ENCODE measurements at places on chromosomes 7 and 10.

DNA sequence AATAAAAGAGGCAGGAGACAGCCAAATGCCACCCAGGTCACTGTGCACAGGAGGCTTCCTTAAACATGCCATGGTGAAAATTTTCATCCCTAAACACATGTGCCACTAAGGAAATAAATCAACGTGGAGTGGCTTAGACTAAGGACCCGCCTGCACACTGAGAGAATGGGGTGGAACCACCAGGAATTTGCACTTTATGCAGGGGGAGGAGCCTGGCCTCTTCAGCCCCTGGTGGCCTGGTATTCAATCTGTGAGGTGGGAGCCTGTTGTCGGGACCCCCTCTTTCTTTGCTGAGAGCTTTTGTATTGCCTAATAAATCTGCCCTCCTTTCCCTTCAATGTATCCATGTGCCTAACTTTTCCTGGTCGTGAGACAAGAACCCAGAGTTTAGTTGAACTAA, 204.6 kb upstream of the NRP1 start:
- no peak for DNase-seq

GRCh38 chr7:156038345-156038744, 226.1 kb upstream of the SHH start:
- DNase-seq = no peak

DNA sequence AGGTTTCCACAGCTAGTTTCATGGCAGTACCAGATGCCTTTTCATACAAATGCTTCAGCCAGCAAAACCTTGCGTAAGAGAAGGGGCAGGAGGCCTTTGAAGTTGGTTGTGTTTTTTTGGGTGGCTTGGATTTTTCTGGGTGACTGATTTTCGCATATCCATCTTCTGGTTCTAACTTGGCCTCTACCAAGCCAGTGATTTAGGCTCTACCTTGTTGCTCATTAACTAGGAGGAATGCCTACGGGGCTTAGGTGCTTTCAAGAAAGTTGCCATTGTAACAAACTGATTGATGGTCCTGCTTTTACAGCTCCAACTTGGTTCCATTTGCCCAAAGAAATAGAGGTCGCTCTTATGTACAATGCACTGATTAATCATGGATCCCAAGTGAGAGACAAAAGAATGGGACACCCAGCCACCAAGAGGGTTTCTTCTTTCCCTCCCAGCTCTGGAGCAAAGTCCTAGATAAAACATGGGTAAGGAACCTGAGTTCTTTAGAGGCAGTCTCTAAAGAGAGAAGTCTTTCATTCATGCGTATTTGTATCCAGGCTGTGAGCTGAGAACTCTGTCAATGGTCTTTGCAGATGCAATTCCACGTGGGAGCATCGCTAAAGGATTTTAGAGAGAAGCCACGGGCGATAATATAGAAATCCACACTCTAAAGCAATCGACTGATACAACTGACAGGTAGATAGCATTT, 92.1 kb upstream of the FGFR2 start:
- DNase-seq = no peak

- no peak for DNase-seq
Observed at GRCh38 chr10:120575411-120575810, 118.4 kb downstream of the PLPP4 start.

GRCh38 chr10:104043185-104043830, 42.4 kb downstream of the COL17A1 start:
- DNase-seq = no peak

DNA sequence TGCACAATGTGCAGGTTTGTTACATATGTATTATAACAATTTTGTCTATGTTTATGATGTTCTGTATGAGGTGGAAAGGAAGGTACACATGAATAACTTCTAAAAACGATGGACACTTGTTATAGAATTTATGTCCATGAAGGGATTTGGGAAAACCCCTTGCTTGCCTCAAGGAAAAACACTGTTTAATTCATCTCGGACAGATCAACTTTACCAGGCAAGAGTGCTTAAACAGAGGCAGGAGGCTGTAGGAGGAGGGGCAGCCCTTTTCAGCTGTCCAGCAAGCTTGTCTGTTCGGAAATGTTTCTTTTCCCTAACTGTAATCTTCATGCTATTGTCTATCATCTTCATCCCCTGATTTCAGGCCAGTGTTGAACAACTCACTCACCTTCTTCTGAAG, 200.9 kb downstream of the CDC14C start:
- DNase-seq = no peak

DNA sequence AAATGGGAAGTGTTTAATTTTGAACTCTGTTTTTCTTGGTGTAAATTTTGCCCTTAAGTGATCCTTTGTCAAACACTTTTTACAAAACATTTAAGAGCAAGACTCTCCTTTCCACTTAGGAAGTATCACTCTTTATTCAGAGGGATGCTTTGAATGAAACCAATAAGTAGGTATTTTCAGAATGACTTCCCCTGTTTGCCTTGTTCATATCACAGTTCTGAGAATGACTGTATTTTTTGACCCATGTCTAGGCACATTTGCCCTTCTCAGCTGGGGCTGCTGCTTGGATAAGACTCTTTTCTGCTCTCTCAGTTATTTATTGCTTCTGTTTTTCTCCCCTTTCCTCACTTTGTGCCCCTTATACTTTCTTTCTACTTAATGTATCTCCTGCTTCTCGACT, 98.2 kb downstream of the CCNY start:
- no peak for DNase-seq

- DNase-seq = no peak
Observed at GRCh38 chr7:29190349-29191045, 4.1 kb upstream of the CHN2 start.

GRCh38 chr10:88765816-88766215, 6.0 kb downstream of the LIPN start:
- no peak for DNase-seq

GRCh38 chr7:75953431-75953830, 38.5 kb downstream of the POR start:
- no peak for DNase-seq

GRCh38 chr7:74398426-74398825, 55.3 kb upstream of the GTF2IRD1 start:
- DNase-seq = no peak

DNA sequence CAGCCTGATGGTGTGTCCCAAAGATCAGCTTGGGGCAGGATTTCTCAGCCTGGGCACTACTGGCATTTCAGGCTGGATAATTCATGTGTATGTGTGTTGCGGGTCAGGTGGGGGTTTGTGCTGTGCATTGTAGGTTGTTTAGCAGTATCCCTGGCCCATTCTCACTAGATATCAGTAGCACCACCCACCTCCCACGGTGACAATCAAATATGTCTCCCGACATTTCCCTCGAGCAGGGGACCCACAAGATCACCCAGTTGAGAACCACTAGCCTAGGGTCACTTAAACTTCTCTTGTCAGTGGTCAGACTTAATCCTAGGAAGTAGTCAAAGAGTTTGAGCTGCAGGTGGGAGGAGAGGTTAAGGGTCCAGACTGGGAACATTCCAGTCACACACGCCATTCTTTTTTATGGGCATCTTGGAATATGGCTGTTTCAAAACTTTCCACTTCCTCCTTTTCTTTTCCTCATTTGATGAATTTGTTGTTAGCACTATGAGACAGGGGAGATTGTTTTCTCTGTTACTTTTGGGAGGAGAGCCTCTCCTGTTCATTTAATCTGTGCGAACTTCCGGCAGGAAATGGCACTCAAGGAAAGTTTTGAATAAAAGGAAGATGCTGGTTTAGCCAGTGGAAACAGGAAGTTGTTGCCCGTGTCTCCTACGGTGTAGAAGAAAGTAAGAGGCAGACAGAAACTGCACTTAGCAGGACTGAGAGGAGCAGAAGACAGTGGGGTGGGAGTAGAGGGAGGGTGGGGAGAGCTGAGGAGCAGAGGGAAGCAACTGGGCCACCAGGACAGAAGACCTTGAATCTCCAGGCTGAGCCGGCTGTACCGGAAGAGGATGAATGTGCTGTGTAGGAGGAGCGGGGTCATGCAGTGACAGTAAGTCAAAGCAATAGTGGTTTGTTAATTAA, 17.6 kb upstream of the EXOC6 start:
- DNase-seq = peak; percentile 58

DNA sequence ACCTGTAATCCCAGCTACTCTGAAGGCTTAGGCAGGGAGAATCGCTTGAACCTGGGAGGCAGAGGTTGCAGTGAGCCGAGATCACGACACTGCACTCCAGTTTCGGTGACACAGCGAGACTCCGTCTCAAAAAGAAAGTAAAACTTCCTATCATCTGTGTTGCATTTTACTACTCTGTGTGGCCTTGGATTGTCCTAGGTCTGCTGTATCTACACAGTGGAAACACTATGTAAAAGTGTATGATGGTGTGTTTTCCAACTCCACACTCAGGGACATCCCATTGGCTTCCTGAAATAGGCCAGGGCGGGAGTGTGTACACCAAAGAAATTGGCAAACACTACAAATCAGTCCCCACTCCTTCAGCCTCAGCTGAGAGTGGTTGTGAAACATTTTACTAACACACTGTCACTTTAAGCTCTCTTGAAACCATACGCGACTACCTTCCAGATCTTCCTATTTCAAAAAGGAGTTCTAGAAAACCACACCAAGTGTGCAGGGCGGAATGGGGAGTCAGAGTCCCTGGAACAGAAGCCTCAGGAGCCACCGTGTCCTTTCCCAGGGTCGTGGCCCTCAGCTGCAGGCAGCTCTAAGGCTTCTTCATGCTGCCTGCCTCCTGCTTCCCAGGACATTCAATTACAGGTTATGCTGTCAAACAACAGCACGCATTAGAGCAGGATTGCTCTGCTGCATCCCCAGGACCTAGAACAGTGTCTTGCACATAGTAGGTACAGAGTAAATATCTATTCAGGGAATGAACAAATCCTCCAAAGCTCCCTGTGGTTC, 275.4 kb downstream of the PARD3 start:
- DNase-seq = no peak

- DNase-seq = no peak
Observed at GRCh38 chr10:87079106-87079836, 15.4 kb downstream of the GLUD1 start.

- peak; percentile 39 for DNase-seq
Observed at GRCh38 chr7:132609222-132609621, 33.0 kb upstream of the PLXNA4 start.

DNA sequence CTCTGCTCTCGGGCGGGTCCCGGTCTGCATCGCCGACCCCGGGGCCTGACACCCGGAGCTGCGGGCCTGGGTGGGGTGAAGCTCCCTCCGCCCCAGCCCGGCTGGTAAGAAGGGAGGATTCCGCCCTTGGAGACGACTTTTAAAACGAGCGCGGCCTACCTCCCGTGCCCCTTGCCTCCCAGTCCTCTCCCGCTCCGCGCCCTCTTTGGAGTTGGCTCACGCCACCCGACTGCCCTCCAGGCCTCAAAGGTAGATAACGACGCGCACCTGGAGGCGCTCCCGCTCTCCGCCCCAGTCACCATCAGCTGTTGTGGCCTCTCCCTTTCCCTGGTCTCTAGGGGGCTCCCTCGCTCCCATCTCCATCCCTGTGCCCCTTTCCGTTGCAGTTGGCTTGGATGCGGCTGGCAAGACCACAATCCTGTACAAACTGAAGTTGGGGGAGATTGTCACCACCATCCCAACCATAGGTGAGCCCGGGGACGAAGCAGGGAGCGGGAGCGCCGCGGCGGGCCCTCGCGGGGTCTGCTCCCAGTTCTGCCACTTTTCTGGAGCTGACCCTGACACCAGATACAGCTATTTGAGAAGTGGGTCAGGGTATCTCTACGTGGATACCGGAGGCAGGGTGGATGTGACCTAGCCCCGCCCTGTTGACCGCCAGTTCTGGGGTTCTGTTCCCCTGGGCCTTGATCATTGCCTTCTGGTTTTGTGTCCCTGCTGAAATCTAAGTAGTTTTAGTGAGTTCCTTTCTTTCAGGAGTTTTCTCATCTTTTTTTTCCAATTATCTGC, 679 bp downstream of the ARF5 start:
- DNase-seq = peak; percentile 66

GRCh38 chr7:121058975-121059374, 70.5 kb downstream of the CPED1 start:
- no peak for DNase-seq

GRCh38 chr7:127736511-127736910, 84.5 kb downstream of the SND1 start:
- no peak for DNase-seq

DNA sequence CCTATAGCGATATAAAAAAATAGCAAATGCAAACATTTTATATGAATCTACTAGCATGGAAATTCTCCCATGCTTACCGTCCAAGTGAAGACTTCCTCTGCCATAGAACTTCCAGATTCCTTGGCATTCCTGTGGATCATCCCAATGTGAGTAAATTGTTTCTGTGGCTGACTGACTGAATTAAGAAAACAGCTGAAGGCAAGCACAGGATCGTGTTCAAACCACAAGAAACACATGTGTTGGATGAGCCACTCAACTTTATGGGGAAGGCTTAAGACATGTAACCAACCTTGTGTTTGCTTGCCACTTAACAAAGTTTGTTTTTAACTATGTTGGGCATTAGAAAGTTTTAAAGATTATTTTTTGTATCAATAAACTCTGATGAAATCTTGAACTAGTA, 2.6 kb upstream of the MYPN start:
- DNase-seq = no peak

GRCh38 chr10:104340111-104340526, 1.9 kb upstream of the ITPRIP start:
- DNase-seq = peak; percentile 1

DNA sequence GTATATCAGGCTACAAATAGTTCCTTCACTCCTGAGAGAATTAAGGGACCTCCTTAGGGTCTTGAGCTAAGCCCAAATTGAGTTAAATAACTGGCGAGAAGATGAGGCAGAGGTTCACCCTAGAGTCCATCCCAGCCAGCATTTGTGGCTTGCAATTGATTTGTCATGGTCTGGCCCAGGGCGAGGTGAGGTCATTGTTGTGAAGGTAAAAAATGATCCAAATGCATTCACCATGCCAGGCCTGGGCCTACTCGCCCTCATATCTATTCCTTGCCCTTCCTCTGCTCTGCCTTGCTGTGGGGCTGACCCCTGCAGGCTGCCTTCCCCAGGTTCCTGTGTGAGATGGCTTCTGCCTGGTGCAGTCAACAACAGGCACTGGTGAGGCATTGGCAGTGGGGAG, 207.2 kb downstream of the ZNF365 start:
- no peak for DNase-seq

DNA sequence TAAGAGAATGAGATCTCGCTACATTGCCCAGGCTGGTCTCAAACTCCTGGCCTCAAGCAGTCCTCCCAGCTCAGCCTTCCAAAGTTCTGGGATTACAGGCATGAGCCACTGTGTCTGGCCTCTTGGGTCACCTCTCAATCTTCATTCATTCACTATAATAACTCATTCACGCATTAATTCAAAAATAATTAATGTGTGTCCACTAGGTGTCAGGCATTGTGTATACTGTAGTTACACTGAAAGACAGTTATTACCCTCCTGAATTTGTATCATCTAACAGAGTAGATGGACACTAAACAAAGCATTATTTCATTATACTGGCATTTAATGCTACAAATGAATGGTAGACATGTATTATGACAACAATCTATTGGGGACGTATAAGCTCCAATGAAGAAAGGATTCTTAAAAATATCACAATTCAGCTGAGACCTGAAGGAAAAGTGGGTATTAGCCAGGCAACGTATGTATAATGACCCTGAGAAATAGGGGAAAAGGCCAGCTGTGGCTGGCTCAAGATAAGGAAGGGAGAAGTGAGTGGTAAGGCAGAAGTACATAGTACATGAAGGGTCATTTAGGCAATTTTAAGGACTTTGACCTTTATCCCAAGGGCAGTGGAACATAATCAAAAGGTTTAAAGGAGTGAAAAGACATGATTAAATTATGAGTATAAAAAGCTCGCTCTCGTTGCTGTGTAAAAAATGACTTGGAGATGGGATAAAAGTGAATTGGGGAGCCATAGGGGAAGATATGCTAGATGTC, 150.7 kb downstream of the BTAF1 start:
- peak; percentile 32 for DNase-seq

All from NB4 (cell line).